ENCODE measurements at places on chromosomes 2 and 18.

GRCh38 chr2:9769171-9770005, 73.9 kb upstream of the TAF1B start:
- no peak for DNase-seq

- DNase-seq = no peak
Observed at GRCh38 chr2:126518196-126518595, 137.8 kb upstream of the GYPC start.

DNA sequence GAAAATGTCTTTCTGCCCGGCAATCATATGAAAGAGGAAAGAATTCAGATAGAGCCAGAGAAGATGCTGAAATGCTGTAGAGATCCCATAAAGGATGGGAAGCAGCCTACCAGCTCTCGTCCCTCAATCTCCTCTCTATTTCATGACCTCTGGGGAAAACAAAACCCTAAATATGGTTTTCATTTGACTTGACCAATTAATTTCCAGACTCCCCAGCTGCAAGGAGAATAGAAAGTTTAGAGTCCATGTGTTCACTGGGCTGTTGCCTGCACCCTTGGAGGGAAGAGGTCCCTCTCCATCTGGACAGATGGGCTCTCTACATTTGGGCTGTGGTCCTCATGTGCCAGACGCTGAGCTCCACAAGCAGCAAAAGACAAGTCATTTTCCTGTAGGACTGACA, 40.6 kb downstream of the CAPN13 start:
- DNase-seq = no peak

- DNase-seq = no peak
Observed at GRCh38 chr2:8452296-8452695, 229.6 kb upstream of the ID2 start.

DNA sequence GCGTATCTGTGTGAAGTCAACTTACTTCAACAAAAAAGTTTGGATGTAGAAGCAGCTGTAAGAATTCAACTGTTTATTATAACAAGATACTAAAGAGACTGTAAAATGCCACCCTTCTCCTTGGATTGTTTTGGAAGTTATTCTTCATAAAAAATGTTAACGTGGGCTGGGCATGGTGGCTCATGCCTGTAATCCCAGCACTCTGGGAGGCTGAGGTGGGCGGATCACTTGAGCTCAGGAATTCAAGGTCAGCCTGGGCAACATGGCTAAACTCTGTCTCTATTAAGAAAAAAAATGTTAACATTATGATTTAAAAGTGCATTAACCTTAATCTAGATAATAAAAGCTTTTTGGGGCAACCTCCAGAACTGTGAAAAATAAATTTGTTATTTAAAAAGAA, 7.7 kb downstream of the CIAO1 start:
- DNase-seq = no peak

DNA sequence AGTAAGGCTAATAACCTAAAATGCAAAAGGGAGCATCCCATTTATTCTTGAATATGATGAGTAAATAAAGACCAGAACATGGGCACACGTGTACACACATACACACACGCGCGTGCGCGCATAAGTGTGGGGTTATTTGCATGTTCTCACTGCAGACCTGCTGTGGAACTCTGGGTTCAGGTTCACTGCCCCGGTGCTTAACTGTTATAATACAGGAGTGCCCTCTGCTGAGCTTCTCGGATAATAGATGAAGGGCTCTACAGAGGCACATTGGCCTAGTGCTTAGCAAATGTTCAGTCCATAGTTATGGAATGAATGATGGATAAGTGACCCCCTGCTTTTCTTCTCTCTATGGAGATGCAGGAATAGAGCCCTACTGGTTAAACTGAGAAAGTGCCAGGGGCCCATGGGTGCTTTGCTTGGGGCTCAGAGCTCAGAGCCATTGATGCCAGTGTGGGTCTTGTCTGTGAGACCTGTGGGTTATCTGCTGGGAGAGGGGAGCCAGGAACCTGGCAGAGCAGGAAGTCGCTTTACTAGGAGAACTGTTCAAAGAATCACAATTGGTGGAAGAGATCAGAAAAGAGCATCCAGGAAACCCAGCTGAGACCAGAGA, 3.6 kb upstream of the ARL4C start:
- DNase-seq = peak; percentile 61

DNA sequence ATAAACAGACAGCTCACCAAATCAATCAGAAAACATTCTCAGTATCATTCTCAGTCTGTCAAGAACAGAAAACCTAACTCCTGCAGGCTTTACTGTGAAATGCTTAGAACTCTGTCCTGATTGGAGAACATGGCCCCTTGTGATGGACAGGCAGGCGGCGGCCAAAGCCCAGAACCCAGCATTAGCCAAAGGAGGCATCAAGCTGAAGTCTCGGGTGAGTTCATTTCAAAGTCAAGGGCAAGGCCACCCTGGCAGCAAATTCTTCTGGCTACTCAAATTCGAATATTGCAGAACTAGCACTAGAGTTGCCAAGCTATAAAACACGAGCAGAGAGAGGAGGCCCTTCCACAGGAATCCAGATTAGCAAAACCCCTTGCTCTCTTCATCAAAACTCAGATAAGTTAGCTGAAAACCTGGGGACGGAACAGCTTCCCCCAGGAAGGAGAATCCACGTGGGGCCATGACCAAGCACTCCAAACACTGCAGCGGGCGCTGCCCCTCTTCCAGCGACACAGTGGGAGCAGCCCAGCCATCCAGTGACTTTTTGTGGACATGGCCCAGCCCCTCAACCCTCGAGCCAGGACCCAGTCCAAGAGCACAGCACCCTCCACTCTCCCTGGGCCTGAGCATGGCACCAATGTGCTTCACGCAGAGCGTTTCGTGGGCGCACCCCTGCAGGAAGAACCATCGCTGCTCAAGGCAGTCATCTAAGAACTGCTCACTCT, 98.6 kb downstream of the HDAC4 start:
- no peak for DNase-seq

DNA sequence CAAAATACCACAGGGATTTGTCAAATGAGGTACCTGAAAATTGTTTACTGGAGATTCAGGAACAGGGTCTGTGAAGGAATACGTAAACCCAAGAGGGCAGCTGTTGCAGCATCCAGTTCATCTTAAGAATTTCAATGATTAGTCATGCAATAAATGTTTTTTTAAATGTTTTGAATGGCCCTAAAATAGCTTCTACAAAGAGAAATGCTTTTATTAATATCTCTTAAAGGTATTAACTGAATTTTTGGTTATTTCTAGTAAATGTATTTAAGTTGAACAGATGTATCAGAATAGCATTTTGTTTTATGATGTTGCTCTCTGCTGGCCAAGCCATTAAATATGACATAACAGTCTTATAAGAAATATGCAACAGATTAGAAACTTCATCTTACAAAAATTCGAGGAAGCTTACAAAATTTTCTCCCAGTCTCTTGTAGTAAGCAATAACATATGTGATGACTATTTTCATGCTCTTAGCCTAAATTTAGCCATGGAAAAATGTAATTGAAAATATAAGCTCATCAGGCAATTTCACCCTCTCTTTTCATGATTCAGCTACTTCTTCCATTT, 863.9 kb downstream of the SUCLG1 start:
- DNase-seq = no peak

GRCh38 chr2:117336496-117336895, 478.0 kb upstream of the DDX18 start:
- no peak for DNase-seq

DNA sequence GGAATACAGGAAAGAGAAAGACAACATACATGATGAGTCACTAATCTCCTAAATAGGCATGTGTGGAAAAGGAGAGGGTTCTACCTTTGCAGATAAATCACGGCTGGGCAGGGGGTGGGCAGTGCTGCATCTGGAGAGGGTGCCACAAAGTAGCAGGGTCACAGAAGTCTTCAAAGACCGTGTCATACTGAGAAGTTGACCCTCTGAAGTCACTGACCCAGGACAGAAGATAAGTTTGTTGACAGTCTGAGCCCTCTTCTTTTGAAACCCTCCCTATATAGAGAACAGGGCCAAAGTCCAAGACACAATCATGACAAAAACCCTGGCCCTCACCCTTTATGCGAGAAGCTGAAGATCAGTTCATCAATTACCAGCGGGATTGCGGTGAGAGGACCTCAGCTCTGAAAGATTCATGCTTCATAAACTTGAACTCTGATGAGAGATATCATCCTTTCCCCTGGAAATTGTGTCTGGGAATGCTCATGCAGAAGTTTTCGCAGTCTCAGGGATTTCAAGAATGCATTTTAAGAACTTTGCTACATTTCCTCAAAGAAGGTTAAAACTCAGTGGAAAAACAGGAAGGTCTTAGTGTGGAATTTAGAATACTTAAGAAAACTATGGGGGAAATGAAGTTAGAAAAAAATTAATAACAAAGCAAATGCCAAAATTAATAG, 129.5 kb downstream of the FAM124B start:
- DNase-seq = no peak

DNA sequence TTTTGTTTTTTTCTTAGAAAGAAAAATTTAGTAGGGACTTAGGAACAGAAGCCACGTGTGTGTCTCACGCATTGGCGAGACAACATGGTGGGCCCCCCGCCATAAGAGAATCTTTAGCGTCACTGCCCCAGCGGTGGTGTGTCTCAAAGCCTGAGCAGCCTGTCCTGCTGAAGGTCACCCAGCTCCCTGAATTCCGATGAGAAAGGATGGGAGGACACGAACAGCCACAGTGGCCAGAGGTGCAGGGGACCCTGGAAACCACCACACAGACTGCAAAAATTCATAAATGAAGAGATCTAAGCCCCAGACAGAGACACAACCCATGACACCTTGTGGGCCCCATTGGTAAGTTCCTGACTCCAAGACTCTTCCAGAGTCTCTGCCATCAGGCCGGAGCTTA, 266.1 kb upstream of the RAB6C start:
- no peak for DNase-seq

GRCh38 chr2:125310657-125311364, 1285.7 kb downstream of the CNTNAP5 start:
- DNase-seq = no peak

GRCh38 chr2:24181849-24182248, 7.0 kb downstream of the FAM228A start:
- DNase-seq = no peak

DNA sequence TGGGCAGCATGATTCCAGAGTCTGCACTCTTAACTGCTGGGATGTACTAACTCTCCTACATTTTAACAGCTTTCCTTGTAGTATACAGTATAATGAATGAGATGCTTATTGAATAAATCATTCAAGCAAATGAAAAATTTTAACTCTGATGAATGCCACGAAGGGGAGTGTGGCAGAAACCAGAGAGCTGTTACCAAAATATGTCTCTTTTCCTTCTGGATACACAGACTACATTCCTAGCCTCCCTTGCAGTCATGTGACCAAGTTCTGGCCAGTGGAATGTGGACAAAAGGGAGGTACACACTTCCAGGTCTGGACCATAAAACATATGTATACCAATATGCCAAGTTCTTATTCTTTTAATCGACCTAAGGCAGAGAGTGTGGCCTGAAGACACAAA, 1.7 kb upstream of the EML4 start:
- DNase-seq = no peak

DNA sequence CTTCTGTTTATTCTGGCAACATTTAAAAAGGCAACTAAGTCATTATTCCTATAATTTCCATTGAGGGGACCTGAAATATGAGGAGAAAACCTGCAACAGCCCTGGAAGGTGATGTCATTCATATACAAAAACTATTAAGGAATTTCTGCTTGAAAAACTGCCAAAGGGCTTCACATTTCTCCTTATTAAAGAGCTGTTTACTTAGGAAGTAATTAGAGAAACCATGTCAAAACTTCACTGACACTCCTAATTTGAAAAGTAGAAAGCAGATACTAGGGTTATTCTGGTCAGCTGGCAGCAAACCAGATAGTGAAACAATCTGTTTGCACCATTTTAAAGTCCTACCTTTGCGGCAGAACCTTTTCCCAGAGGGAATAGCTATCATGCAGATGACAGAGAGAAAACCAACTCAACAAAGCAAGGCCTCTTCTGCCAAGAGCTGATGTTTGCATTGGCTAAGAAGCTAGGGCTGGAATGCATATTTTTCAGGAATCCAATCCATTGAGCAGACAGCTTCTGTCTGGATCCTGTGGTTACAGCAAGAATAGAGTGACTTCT, 592.2 kb upstream of the SYT4 start:
- no peak for DNase-seq

DNA sequence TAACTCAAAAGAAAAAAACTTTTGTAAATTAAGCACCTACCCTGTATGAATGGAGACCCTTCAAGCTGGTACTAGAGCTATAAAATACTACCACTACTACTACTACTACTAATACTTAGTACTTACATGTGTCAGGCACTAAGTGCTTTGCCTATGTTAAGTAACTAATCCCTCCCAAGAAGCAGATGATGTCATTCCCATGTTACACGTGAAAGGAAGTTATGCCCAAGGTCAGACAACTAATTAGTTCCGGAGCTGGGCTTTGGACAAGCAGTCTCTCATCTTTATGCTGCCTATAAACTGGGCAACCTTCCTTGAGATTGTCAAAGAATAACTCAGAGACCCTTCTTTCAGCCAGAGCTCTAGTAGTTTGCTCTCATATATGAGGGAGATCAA, 13.9 kb upstream of the ATP6V1B1 start:
- DNase-seq = peak; percentile 19

DNA sequence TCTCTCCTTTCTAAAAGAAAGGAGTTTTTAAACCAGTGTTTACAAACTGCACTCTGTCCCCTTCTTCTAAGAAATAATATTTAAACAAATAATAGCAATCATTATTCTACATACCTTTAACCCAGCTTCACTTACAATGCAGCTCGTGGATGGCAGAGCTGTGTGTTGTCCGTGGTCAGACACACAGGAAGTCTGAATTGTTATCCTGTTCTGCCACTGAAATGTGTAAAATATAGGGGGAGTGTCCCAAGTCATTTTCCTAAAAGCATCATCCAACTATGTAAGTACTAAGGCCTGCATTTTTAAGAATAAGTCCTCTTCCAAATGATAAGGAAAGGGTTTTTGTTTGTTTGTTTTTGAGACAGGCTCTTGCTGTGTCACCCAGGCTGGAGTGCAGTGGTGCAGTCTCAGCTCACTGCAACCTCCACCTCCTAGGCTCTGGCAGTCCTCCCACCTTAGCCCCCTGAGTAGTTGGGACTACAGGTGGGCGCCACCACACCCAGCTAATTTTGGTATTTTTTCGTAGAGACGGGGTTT, 2.7 kb upstream of the PPP4R1 start:
- no peak for DNase-seq

DNA sequence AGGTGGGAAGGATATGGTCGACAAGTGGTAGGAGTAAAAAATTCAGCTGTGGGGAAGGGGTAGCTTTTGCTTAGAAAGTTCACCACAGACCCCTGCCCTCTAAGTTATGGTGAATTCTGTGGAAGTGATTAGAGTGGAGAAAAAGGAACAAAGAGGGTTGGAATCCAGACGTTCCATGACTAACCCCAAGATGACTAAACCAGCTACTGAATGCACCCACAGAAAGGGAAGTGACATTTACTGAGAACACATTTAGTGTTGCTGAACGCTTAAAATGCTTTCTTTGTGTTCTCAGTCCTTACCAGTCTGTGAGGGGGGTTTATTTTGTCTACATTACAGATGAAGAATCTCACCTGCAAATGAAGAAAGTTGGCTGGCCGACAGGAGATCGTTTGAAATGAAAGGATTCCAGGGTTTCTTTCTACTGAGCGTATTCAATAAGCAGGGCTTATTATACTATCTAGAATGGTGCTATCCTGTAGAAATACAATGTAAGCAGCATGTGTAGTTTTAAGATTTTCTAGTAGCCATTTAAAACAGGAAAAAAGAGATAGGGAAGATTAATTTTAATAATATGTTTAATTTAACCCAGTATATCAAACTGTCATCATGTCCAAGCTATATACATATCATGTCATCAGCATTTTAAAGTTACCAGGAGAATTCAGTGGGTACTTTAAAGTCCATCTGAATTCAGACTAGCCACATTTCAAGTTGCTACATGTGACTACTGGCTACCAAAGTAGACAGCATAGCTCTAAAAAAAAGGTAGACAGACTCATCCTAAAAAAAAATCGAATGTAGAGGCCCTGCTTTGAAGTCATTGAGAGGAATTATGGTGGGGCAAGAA, 60.1 kb downstream of the LIMS1 start:
- peak; percentile 84 for DNase-seq

Measured in RKO (cell line).